ENCODE measurements at places on chromosomes 11 and 22.

DNA sequence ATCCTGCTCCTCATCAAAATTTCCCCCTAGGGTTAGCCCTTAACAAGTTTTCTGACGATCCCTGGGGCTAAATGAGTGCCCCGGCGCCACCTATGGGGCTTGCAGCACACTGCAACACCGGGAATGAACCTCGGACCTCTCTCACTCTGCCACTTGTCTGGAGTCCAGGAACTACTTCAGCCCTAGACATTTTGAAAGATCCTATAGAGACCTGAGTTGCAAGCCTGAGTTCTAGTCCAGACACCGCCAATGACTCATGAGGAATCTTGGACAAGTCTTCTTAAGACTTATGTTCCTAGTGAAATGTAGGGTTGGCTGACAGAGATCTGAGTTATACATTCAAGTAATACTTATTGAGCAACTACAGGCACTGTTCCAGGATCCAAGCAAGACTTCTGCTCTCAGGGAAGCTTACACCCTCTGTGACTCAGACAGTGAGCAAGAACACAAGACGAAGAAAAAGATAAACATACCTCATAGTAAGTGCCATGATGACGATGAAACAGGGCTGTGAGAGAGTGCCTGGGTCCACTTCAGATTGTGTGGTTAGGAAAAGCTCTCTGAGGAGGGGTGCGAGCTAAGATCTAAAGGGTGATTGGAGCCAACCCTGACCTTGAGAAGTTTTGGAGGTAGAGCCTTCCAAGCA lies 10.2 kb upstream of the STK33 start:
- peak; percentile 100 for DNase-seq

GRCh38 chr11:44600261-44600660 lies 34.8 kb downstream of the CD82 start:
- DNase-seq: no peak

- DNase-seq: no peak
Observed at GRCh38 chr11:56196705-56197104, 20.3 kb downstream of the OR5J2 start.

GRCh38 chr11:10925149-10925926 lies 67.5 kb upstream of the ZBED5 start:
- DNase-seq: no peak

GRCh38 chr11:20592741-20593140 lies 6.7 kb upstream of the SLC6A5 start:
- no peak for DNase-seq

- DNase-seq: peak; percentile 14
Observed at GRCh38 chr11:26905368-26905767, 88.5 kb upstream of the FIBIN start.

DNA sequence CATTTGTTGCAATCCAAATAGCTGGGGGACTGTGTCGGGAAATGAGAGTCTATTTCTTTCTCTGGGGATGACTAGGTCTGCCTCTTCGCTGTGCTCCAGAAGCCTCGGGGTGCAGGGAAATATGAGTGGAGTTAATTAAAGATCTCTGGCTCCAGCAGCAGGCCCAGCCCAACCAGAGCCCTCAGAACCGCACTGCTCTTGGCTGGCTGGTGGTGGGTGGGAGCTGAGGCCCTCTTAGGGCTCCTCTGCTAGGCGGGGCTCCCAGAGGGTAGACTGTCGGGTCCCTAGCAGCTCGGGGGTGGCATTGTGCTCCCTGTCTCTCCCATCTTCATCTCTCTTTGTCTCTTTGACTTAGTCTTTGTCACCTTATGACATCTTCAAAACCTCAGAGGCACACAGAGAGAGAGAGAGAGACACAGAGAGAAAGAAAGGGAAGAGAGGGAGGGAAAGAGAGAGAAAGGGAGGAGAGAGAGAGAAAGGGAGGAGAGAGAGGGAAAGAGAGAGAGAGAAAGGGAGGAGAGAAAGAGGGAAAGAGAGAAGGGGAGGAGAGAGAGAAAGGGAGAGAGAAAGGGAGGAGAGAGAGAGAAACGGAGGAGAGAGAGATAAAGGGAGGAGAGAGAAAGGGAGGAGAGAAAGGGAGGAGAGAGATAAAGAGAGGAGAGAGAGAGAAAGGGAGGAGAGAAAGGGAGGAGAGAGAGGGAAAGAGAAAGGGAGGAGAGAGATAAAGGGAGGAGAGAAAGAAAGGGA lies 20.2 kb downstream of the MPPED1 start:
- DNase-seq: no peak

DNA sequence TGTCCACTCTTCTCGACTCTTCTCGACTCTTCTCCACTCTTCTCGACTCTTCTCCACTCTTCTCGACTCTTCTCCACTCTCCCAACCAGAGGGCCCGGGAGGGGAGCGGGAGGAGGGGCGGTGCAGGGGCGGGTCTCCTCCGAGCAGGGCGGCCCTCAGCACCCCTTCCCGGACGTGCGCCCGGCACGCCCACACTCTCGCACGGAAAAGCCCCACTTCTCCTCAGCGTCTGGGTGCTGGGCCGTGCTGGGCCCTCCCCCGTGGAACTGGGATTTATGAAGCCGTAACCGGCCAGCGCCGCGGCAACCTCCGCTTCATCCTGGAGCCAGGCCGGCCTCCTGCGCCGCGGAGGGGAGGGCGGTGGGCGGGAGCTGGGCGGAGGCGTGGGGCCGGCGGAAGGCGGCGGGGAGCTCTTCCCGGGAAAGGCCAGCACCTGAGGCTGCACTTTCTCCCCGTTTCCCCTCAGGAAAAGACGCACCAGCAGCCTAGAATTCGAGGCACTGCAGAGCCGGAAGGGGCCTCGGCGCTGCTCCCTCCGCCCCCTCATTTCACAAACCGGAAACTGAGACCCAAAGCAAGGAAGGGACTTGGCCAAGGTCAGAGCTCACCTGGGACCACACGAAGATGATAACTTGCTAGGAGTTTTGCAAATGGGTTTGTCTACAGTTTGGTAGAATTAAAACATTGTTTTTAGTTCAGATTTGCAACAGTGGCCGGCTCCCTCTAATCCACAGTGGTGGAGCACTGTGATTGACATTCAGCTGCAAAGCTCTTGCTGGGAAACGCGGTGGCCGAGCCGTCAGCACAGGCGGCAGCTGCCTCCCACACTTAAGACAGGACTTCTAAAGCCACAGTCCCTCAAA lies 31.6 kb upstream of the JAM3 start:
- DNase-seq: no peak

DNA sequence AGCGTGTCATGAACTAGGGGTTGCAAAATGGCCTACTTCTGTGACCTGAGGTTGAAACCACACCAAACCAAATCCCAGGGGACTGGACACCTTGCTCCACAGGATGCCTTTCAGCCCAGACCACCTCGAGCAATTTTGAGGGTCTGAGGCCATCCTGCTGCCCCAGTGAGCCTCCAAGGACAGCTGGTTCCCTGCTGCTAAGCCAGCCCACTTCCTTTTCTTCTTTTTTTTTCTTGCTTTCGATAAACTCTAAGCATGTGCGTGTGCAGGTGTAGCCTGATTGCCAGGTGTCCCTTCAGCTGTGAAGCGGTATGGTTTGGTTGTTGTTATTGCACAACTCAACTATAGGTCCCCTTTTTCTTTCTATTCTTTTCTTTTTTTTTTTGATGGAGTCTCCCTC lies 2.7 kb downstream of the CRYBB1 start:
- no peak for DNase-seq

- DNase-seq: peak; percentile 59
Observed at GRCh38 chr11:535519-536454, at the start of gene HRAS. Gene HRAS (minus strand): TSS chr11:535576.
